ENCODE measurements at places on chromosomes 12 and 14.

DNA sequence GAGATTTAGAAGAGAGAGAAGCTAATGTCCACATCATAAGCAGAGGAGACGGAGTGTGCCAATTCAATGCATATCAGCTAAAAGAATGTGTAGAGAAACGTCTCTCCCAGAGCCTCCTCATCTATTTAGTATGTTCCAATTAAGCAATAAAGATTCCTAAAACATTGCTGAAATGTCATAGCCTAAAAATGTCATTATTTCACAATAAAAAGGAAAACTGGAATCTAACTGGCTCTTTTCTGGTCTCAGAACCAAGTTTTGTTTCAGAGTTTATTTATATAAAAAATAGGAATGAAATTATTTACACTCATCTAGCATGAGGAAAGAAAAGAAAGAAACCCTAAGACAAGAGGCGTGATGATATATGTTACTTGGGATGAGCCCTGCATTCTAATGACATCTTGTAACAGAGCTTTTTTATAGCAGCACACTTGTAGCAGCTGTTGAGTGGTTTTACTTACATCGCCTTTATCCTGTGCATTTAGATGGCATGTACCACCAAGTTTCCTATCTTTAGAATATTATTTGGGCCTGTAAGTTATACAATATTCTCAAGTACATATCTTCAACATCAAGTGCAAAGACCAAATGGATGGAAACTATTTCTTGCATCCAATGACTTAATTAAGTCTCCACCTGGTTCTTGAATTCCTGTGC is 266.3 kb upstream of the PRKD1 start:
- no peak for DNase-seq

GRCh38 chr14:69619012-69619411 is 7.6 kb downstream of the SUSD6 start:
- no peak for DNase-seq

DNA sequence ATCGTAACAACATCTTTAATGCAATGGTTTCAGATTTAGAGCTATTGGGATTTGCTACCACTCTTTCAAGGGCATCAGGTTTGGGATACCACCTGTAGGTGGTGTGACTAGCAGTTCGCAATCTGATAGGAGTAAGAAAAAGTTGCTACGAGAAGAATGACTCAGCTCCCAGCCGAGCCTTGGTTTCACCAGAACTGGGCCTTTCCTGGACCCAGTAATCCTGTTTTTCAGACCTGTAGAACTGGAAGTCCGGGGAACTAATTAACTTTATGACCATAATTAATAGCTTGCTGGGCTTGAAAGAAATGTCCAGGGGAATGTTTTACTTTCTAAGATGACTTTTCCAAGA is 770 bp downstream of the ABHD4 start:
- no peak for DNase-seq

- no peak for DNase-seq
Observed at GRCh38 chr12:92118826-92119536, 26.7 kb downstream of the BTG1 start.

DNA sequence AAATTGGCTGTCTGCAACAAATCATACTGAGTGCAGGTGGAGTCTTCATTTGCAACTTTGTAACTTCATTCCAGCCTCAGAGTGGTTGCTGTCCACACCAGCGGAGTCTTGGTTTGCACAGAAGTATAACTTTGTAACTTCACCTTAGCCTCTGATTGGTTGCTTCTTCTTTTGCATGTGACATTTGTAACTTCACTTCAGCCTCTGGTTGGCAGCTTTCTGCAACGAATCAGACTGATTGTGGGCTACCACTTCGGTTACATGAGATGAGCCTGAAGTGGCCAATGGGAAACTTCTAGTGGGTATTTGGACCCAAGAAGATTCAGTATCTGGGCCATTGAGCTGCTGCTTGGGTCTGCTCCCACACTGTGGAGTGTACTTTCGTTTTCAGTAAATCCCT is 17.8 kb downstream of the RASSF8 start:
- DNase-seq = no peak

- DNase-seq = no peak
Observed at GRCh38 chr12:73465106-73465505, 1072.5 kb upstream of the ATXN7L3B start.
